ENCODE measurements at places on chromosomes 16 and 17. TPM values are rescaled to one million over a fixed set of nuclear protein-coding genes. Genes with fewer than 3 reads are reported as not detected.

GRCh38 chr16:86868786-86869185 is 290.4 kb downstream of the FOXL1 start:
- peaks cover 23% of the 10 kb centered on the region for H3K4me1 ChIP-seq
- H3K27ac ChIP-seq = no peak overlapping the region
- H3K36me3 ChIP-seq = no peaks in the 10 kb centered on the region

DNA sequence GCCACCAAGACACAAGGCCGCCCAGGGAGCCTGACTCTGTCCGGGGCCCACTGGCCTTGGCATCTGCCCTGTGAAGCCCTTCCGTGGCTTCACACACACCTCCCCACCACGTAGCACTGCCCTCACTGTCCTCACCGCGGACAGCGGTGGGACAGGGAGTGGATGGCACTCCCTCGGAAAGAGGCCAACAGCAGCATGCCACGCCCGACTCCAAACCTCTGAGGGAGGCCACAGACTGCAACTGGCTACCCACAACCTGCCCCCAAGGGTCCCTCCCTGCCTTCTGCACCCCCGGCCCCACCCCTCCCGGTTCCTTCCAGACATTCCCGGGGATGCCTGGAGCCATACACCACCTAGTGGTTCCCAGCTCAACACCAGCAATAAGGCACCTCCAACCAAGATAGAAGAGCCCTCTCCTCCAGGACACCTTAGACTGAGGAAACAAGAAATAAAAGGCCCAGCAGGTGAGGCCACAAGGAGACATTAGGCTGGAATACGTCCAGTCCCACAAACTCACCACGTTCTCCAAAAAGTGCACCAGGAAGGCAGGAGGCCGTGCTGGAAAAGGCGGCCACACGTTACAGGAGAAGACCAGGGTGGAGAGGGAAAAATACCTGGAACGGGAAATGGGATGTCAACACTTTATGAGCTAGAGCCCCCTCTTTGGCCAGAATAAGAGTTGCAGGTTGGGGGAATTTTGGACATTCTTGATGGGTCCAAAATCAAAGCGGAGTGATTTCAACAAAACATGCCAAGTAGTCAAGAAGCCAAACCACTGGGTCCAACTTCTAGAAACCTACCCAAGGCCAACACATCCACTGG is 310.0 kb downstream of the SOX9 start:
- H3K27ac ChIP-seq = no peak overlapping the region
- H3K27me3 ChIP-seq = no peaks in the 10 kb centered on the region
- H3K36me3 ChIP-seq = peaks cover 5% of the 10 kb centered on the region
- H3K4me1 ChIP-seq = peaks cover 33% of the 10 kb centered on the region
- DNase-seq = no peak

DNA sequence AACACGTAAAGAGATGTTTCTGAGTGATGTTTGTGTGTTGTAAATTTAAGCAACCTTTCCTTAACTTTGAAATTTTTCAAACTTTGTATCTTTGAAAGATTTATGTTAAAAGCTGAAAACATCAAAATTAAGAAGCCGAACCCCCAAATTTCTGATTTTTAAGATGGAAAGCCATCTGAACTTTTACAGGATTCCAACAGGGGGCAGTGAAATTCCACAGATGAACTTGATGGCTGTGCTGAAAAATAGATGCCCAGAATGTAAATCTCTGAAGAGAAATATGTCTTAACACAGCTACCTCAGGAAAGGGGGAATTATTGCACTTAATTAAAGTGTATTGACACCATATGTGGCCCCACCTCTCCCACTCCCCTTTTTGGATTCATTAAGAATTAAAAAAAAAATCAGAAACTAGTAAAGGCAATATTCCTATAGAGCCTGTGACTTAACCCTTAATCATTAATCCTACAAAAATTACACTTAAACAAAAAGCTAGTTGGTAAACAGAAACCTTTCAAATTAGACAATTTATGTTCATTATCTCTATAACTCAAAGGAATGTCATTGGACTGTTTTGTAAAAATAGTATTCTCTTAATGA is 597.9 kb downstream of the KCNJ2 start:
- peak; percentile 35 for DNase-seq
- no peaks in the 10 kb centered on the region for H3K36me3 ChIP-seq
- no peak overlapping the region for H3K4me3 ChIP-seq
- no peaks in the 10 kb centered on the region for H3K27me3 ChIP-seq

GRCh38 chr17:28372203-28372944 is 880 bp downstream of the SARM1 start:
- no peak overlapping the region for H3K27ac ChIP-seq
- H3K4me1 ChIP-seq = peaks cover 34% of the 10 kb centered on the region
- no peaks in the 10 kb centered on the region for H3K27me3 ChIP-seq
- no peak for DNase-seq
- H3K4me3 ChIP-seq = peak overlapping the region; percentile 48
- H3K36me3 ChIP-seq = peaks cover 31% of the 10 kb centered on the region

GRCh38 chr17:17575360-17576251 is 15.9 kb downstream of the PEMT start:
- H3K27ac ChIP-seq = no peak overlapping the region
- peaks cover 8% of the 10 kb centered on the region for H3K4me1 ChIP-seq
- H3K4me3 ChIP-seq = no peak overlapping the region
- H3K36me3 ChIP-seq = peaks cover 57% of the 10 kb centered on the region
- no peaks in the 10 kb centered on the region for H3K27me3 ChIP-seq
- no peak for DNase-seq

DNA sequence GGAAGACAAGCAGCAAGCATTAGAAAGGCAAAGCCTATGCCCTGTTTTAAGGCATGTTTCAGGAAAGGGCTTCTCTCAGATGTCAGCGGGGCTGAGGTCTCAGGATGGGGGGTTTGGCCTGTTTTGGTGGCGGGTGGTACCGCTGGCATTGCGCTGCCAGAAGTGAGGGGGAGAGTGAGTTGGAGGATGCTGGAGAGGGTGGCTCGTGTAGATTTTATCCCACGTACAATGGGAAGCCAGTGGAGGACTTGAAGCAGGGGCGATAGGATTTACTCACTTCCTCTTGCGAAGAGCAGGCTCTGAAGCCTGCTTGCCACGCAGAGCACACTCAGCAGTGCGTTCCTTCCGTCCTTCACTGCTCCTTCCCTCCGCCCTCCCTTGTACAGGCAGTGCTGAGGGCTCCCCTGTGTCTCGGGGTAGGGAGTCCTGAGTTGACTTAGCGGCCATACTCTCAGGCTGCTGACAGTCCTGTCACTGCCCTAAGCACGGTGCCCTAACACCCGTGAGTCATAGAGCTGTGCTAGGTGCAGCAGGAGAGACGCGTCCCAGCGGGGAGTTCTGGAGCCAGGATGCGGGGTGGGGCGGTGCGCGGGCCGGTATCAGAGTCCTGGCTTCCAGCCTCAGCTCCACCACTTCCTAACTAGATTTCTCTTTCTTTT is 113.1 kb downstream of the SNX29 start:
- H3K27me3 ChIP-seq = no peaks in the 10 kb centered on the region
- peak; percentile 40 for DNase-seq
- no peak overlapping the region for H3K27ac ChIP-seq
- H3K4me3 ChIP-seq = peak overlapping the region; percentile 21
- H3K4me1 ChIP-seq = peaks cover 23% of the 10 kb centered on the region

DNA sequence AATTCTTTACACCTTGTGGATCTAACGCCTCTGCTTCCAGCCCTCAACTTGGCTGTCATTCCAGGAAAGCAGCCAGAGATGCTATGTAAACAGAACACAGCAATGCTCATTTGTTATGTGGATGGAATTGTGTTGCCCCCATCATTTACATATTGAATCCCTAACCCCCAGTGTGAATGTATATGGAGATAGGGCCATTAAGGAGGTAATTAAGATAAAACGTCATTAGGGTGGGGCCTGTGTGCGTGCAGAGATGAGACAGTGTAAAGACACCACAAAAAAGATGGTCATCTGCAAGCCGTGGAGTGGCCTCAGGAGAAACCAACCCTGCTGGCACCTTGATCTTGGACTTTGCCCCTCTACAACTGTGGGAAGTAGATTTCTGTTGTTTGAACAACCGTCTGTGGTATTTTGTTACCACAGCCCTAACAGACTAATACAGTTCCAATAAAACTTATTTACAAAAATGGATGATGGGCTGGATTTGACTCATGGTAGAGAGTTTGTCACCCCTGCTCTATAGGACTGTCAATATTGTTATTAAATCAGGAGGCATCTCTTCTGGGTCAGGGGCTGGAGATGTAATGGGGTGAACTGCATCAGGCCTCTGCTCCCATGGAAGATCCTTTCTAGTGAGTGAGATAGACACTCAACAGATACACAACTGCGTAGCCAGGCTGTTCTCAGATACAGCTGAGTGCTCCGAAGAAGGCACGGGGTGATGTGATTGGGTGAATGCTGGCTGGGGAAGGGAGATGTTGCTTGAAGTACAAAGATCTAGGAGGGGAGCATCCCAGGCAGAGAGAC is 339.0 kb downstream of the SNX29 start:
- no peak overlapping the region for H3K27ac ChIP-seq

DNA sequence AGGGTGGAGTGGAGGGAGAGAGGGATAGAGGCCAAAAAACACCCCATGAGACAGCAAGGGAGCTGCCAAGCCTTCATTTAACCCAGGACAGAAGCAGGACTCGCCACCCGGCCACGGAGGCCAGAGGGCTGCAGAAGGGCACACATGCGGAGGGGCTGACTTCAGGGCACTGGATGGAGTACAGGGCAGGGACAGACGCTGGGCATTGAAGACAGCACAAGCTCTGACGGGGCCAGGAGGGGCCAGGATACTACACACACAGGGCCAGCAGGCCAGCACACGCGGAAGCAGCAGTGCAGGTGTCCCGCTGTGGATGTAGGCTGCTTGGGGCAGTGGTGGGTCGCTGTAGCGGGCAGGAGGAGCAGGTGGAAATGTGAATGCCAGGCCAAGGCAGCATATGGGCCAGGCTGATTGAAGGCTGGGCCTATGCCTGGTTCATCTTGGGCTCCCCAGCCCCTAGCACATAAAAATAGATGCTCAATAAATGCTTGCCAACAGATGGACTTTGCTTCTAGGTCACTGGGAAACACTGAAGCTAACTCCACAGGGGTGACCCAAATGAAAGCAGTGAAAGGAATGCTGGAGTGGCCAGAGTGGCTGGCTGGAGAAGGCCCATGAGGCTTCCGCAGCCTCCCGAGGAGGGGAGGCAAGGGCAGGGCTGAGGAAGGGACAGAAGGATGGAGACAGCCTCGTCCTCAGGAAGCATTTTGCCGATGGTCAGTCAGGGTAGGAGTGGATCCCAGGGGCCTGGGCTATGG is 61.6 kb downstream of the GNA13 start:
- no peak overlapping the region for H3K27ac ChIP-seq
- no peak overlapping the region for H3K4me3 ChIP-seq
- no peaks in the 10 kb centered on the region for H3K27me3 ChIP-seq

GRCh38 chr17:44219108-44219615 is 313 bp downstream of the UBTF start:
- DNase-seq = no peak
- no peaks in the 10 kb centered on the region for H3K27me3 ChIP-seq
- H3K4me1 ChIP-seq = peaks cover 38% of the 10 kb centered on the region
- no peak overlapping the region for H3K27ac ChIP-seq
- H3K36me3 ChIP-seq = peaks cover 41% of the 10 kb centered on the region
- peak overlapping the region; percentile 21 for H3K4me3 ChIP-seq

DNA sequence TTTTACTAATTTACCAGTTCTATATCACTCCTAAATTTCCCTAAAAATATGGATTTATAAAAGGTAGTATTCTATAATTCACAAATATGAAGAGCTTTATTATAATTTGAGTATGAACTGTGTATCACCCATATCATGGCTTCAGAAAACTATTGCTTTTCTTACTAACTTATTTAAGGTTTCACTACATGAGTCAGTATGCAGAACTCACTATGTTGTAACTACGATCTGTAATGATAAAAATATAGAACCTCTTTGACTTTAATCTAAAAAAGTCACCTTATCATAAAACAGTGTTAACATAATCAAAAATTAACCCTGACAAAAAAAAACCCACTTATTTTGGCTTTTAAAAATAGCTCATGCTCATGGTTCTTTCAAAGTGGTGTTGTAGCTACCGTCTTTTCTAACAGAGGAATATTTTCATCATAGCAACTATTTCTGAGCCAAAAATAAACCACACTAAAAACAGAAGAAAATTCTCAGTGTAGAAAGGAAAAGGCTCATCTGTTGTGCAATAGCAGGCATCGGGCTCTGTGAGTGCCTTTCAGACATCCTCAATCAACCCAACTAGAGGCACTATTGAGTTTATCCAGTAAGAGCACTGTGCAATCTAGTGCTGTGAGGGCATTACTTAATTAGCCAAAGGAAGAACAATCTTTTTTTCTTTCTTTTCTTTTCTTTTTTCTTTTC is 42.1 kb downstream of the ITGAM start:
- H3K27me3 ChIP-seq = no peaks in the 10 kb centered on the region
- no peak overlapping the region for H3K27ac ChIP-seq
- DNase-seq = no peak
- no peaks in the 10 kb centered on the region for H3K36me3 ChIP-seq

DNA sequence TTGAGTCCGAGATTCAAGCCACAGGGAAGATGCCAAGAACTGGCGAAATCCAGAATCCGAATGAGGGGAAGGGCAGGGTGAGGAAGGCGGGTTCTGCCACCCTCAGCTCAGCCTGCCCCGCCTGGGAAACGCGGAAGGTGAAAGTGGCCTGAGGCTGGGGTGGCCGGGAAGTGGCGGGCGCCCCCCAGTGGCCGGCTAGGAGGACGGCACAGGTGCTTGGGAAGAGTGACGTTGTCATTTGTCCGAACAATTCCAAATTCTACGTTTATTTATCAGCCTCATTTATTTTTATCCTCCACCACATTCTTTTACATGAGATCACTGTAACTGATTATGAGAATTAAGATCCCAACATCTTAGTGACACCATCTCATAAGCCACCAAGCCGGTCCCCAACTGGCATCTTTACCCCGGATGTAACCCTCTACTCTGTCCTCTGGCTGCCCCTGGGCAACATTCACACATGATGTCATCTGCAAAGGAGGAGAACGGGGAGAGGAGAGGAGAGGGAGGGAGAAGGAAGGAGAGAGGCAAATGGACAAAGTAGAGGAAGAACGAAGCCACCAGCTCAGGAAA is 21.3 kb downstream of the SRCIN1 start:
- peaks cover 6% of the 10 kb centered on the region for H3K27me3 ChIP-seq
- DNase-seq = no peak
- no peak overlapping the region for H3K4me3 ChIP-seq

PDE6G gene
- total RNA-seq = not detected
